ENCODE measurements at places on chromosomes 2 and 18.

- DNase-seq: no peak
Measured at GRCh38 chr18:51655327-51655698, 457.8 kb upstream of the MEX3C start.

GRCh38 chr2:8680822-8681760 lies 765 bp upstream of the ID2 start:
- peak; percentile 88 for DNase-seq

GRCh38 chr2:64599469-64599868 lies 54.2 kb downstream of the SERTAD2 start:
- DNase-seq: no peak

GRCh38 chr2:19120941-19121750 lies 237.3 kb downstream of the OSR1 start:
- no peak for DNase-seq

DNA sequence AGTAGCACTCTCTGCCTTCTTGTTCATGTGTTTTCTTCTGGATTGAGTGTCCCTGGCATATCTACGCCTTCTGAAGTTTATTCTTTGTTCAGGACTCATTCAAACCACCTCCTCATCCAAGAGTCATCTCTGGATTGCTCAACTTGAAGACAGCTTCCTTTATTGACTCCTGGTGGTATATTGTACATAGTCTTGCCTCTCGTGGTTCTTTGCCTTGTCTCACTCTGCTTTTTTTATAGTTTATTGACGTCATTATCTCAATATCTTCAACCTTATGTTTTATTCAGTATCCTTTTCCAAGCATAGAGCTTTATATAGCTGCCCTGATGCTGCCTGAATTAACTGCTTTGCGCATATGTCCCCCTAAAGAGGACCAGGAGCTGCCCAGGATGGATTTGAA lies 161.7 kb downstream of the INSIG2 start:
- no peak for DNase-seq

DNA sequence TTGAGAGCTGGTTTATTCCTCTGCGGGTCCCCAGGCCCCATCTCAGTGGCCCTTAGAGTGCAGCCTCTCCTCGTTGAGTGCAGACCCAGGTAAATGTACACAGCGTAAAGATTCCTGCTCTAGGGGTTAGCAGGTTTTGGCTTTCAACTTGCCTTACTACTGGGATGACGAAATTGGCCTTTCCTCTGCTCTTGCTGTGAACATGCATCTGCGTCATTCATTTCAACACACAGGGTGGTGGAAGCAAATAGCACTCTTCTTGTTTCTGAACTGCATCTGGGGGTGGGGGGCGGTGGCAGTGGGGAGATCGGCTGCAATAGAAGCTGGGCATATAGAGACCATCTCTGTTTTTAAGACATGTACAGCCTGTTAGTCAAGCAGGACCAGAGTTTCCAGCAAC lies 16.5 kb upstream of the SLC16A14 start:
- DNase-seq: no peak

GRCh38 chr18:40676668-40677067 lies 1278.4 kb upstream of the PIK3C3 start:
- no peak for DNase-seq

- DNase-seq: no peak
Measured at GRCh38 chr2:102661846-102662245, 42.5 kb downstream of the SLC9A2 start.

GRCh38 chr18:48099481-48100164 lies 169.2 kb upstream of the SMAD2 start:
- DNase-seq: no peak

GRCh38 chr2:204913312-204913711 lies 368.0 kb downstream of the PARD3B start:
- DNase-seq: no peak

GRCh38 chr2:238383743-238384380 lies 42.9 kb upstream of the ASB1 start:
- DNase-seq: no peak

- no peak for DNase-seq
Measured at GRCh38 chr2:45884126-45884525, 232.7 kb downstream of the PRKCE start.

DNA sequence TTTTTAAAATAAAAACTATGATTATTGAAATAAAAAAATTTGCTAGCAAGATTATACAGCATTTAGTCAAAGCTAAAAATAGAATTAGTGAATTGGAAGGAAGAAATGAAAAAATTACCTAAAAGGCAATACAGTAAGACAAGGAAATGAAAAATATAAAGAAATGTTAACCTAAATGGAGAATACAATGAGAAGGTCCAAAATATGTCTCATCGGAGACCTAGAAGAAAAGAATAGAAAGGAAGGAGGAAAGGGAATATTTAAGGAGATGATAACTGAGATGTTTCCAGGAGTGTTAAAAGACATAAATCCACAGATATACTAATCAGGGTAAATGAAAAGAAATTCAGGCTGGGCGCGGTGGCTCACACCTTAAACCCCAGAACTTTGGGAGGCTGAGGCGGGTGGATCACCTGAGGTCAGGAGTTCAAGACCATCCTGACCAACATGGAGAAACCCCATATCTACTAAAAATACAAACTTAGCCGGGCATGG lies 78.9 kb downstream of the AFF3 start:
- DNase-seq: no peak

- DNase-seq: no peak
Measured at GRCh38 chr18:10213526-10213925, 240.9 kb upstream of the APCDD1 start.

DNA sequence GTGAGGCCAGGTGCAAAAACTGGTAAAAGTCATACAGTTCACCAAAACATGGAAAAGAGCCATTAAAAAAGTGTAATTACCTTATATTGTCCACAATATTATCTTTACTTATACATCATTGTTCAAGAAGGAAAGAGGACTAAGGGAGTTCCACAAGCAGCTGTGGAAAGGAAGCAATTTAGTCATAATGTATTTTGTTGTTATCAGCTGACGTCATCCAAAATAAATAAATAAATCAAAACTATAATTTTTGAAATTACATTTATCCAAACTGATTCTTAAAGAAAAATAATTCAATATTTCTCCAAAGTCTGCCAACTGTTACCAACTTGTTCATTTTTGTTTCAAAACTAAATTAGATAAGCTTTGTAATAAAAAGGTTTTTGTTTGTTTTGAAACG lies 256.1 kb upstream of the CNTNAP5 start:
- DNase-seq: no peak

DNA sequence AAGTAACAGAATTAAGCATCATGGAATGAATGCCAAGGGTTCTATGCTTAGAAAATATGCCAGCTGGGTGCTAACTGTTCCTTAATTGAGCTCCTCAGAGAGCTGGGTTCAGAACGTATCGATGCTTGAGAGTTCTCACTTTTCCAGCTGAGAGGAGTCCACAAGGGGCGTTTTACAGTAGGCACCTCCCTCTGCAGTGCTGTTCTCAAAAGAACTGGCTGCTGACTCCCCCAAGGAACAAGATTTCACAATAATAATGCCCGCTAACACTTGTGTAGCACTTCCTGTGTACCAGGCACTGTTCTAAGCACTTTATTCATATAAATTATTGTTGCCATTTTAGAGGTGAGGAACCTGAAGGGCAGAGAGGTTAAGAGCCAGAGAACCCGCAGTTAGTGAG lies 18.1 kb upstream of the TMEM237 start:
- no peak for DNase-seq

DNA sequence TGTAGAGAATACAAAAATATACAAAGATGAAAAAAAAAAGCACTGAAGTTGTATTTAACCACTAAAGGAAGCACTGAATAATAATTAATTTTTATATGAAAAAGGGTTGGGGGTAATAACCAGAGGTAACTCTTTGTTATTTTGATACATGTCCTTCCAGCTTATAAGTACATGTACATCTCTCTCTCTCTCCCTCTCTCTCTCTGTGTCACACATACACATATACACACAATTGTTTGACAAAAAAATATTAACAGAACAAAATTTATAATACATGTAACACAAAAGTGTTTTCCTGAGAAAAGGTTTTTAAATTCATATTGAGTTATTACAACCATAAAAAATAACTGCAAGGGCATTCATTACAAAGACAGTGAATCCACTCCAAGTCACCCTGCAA lies 4.6 kb downstream of the WIPF1 start:
- no peak for DNase-seq

GRCh38 chr18:54090856-54091255 lies 133.6 kb downstream of the MBD2 start:
- no peak for DNase-seq

DNA sequence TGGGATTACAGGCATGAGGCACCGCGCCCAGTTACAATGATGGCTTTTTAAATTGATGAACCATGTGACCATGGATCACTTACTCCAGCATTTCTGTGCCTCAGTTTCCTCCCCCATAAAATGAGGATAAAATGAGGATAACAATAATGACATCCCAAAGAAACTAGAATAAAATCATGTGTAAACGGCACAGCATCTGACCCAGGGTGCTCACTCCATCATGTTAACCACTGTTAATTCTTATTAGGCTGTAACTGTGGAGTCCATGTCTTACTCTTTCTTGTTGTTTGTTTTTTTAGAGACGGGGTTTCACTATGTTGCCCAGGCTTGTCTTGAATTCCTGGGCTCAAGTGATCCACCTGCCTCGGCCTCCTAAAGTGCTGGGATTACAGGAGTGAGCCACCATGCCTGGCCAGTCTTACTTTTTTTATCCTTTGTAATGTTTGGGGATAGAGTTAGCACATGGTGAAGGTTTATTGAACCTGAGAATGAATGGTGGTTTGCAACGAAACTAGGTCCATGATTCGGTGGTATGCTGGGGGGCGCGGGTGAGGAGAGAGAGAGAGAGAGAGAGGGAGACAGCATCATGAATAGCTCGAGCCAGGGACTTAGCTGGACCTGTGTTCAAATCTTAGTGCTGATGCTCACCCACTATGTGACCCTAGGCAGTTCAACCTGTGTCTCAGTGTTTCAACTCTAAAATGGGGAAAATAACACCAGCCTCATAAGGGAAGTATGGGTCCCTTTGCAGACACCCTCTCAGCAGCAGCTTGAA lies 52.3 kb downstream of the MYCN start:
- DNase-seq: no peak

DNA sequence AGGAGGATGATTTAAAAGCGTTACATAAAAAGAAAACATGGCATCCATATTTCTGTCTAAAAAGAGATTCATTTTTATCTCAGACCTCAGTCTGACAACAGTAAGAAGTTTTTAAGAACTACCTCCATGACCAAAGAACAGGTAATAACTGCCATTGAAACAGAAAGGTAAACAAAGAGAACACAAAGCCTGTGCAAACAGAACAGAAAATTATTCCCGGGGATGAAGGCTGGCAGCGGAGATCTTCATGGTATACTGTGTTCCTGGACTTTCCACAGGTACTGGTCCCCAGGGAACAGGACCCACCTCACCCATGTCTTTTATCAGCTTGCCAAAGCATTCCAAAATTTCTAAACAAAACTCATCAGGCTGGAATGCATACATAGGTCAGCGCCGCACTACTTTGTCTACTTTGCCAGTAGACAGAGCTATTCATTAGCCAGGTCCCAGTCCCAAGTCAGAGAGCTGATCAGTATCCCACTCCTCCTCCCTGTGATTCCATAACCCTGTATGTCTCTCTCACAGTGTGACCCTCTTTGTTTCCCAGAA lies 277.3 kb downstream of the MBD2 start:
- no peak for DNase-seq

DNA sequence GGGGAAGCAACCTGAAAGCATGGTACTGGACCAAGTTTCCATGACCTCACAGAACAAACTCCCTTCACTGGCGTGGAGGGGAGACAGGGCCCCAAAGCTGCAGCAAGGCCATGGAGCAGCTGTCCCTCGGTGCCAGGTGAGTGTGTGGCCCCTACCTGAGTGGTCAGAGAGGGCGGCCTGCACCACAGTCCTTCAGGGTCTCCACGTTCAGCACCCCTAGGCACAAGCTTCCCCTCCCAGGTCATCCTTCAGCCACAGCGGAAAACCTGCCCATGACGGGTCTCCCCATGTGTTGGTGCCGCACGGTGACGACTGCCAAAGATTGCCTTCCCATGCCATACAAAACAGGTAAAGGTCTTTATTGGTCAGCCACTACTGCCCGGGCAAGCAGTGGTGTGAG lies 201.6 kb downstream of the MGAT5 start:
- no peak for DNase-seq

GRCh38 chr2:212737392-212738172 lies 199.0 kb upstream of the ERBB4 start:
- no peak for DNase-seq

DNA sequence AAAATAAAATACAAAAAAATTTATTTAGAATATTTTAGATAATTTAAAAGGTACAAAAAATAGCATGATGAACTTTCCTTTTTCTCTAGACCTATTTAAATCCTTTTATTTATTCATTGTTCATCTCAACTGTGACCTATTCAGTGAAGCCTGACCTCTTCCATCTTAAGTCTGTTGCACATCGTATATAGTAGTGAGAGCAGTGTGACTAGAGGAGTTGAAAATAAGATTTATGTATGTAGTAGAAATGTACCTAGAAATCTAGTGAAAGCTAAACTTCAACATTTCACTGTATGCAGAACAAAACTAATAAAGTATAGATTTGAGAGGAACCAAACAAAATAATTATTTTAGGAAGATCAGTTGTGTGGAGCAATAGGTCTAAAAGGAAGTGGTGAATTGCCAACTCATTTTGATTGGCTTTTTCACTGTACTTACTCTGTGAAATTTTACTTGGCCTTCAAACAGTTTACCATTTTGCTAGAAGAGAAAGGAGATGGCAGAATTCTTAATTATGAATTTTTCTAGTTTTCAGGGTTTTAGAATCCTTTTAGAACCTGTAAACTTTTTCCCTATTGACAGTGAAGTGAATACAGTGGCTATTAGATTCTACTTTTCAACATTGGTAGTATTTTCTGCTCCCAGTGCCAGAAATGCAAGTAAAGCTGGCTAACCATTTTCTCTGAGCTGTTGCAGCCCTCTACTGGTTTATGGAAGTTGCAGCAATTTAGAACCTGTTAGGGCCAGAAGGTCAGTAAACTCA lies 11.0 kb downstream of the ANKRD12 start:
- DNase-seq: no peak

DNA sequence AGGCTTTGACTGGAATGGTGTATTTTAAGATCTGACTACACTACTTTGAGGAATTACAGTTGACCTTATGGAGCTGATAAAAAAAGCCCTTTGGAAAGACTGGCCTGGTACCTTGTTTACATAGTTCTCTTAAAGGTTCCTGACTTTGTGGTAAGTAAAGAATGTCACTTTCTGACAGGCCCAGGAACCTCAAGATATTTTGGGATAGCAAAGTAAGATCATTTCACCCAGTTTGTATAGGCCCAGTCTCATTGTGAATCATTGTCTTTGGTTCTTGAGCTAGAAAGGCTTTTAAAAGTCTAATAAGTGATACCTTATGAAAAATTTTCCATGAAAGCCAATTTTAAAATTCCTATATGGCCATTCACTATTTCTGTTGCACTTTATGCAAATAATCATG lies 316.3 kb upstream of the LRRTM4 start:
- DNase-seq: no peak

DNA sequence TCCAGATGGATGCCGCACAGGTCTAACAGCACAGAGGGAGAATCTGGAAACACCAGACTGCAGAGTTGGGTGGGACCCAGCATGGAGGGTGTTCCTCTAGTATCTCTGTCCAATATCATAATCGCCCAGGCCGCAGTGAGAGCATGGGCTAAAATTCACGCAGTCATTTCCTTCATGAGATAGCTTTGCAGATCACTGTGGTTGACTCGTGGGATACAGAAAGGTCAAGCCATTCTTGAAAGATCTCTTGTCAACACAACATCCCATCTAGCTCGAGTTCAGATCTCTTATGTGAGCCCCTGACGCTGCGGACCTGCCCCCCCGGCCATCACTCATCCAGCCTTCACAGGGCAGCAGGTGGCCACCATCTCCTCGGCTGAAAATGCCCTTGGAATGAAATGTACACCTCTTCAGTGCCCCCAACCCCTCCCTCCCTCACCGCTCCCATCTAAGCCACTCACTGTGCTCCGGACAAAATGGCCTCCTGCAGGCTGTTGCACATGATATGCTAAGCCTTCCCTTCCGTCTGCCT lies 45.9 kb downstream of the FOSL2 start:
- DNase-seq: no peak

All from activated CD8-positive, alpha-beta memory T cell treated with anti-CD3 and anti-CD28 coated beads for 24 hours (primary cell).